ENCODE measurements at places on chromosomes 6 and 20.
A peak's percentile ranks its signal among the peaks of the same experiment; 100 is the strongest.

GRCh38 chr6:84399003-84399402 lies 171.6 kb upstream of the CEP162 start:
- DNase-seq, result no peak

- peak; percentile 61 for DNase-seq
Measured at GRCh38 chr6:63598049-63599036, 26.1 kb downstream of the LOC128125822 start.

DNA sequence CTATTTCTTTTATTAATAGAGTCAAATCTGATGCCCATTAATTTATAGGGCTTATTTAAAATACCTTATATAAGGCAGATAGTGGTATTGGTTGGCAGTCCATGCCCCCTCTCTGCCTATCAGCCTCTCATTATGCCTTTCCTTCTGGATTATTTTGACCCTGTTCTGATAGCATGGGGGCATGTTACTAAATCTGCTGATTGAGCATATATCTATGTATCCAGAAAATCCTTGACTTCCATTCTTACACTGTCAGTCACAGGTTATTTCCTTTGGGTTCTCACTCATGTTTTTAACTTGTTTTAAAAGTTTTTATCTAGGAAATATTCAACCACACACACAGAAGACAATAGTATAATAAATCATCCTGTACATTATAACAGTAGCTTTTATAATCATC lies 1184.9 kb downstream of the HACE1 start:
- no peak for DNase-seq

- DNase-seq, result no peak
Measured at GRCh38 chr6:63114610-63115211, 96.6 kb upstream of the FKBP1C start.

DNA sequence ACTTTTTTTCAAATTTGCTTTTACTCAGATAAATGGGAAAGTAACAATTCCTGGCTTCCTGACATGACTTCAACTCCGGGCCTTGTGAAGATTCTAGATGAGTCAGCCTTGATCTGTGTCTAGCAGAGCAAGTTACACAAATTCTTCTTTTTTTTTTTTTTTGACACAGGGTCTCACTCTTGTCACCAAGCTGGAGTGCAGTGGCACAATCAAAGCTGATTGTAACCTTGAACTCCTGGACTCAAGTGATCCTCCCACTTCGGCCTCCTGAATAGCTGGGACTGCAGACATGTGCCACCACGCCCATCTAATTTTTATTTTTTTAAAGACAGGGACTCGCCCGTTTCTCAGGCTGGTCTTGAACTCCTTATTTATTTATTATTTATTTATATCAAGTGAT lies 7.3 kb upstream of the ARHGAP18 start:
- DNase-seq, result no peak

All from trophoblast cell (in vitro differentiated cells and primary cell).